Prostate gland (tissue), 2 donors: ENCODE measurements at places on chromosomes 4 and X. TPM values are rescaled to one million over a fixed set of nuclear protein-coding genes. Genes with fewer than 3 reads are reported as not detected.

GK gene
- 3.0 TPM for total RNA-seq

HTN3 gene
- not detected for total RNA-seq

ESX1 gene
- total RNA-seq = not detected

SHROOM4 gene
- total RNA-seq = 7.3 TPM

CCDC160 gene
- total RNA-seq = 2.5 TPM

GASK1B gene
- 20.2 TPM for total RNA-seq

RRAGB gene
- total RNA-seq = 27.6 TPM

ERVMER34-1 gene
- 1.4 TPM for total RNA-seq

NAA11 gene
- total RNA-seq = not detected

AVPR2 gene
- 2.5 TPM for total RNA-seq

MND1 gene
- 7.9 TPM for total RNA-seq

GPR78 gene
- total RNA-seq = 0.45 TPM

TEX11 gene
- total RNA-seq = 2.6 TPM

COL4A6 gene
- 16.7 TPM for total RNA-seq

RP2 gene
- 7.6 TPM for total RNA-seq

AASDH gene
- total RNA-seq = 18.5 TPM

F11 gene
- total RNA-seq = not detected

PRKG2 gene
- total RNA-seq = 5.2 TPM

SYN1 gene
- total RNA-seq = 4.1 TPM

PHOX2B gene
- not detected for total RNA-seq

PGRMC2 gene
- total RNA-seq = 44.5 TPM

SMR3B gene
- total RNA-seq = not detected

TRAM1L1 gene
- 5.3 TPM for total RNA-seq

TCEAL2 gene
- total RNA-seq = 1.6 TPM

OTUD6A gene
- total RNA-seq = not detected

GPR50 gene
- total RNA-seq = not detected

ATP1B4 gene
- total RNA-seq = not detected

PPP1R2C gene
- total RNA-seq = not detected

GPC4 gene
- total RNA-seq = 8.0 TPM

UGT2A3 gene
- not detected for total RNA-seq

CT45A3 gene
- not detected for total RNA-seq

TMEM144 gene
- 8.1 TPM for total RNA-seq

CBR4 gene
- total RNA-seq = 23.7 TPM

ADAMTS3 gene
- 0.36 TPM for total RNA-seq

PPP4R3C gene
- total RNA-seq = 0.91 TPM

RENBP gene
- 4.4 TPM for total RNA-seq

EMCN gene
- 15.3 TPM for total RNA-seq

VEGFD gene
- total RNA-seq = 1.4 TPM

MAGEB2 gene
- 29.5 TPM for total RNA-seq

POU3F4 gene
- not detected for total RNA-seq

FABP2 gene
- not detected for total RNA-seq

MTNR1A gene
- total RNA-seq = 1.3 TPM

PCDH18 gene
- total RNA-seq = 28.0 TPM

ANK2 gene
- total RNA-seq = 3.5 TPM

ADRA2C gene
- total RNA-seq = 28.6 TPM

KANTR gene
- total RNA-seq = 11.5 TPM

EGF gene
- total RNA-seq = 8.5 TPM

GLRB gene
- total RNA-seq = 12.7 TPM

SMC1A gene
- total RNA-seq = 35.4 TPM

RAB41 gene
- not detected for total RNA-seq

SMIM43 gene
- total RNA-seq = not detected

MAGEA4 gene
- total RNA-seq = not detected

PDCL2 gene
- total RNA-seq = not detected

TASL gene
- total RNA-seq = 0.18 TPM

ADAM29 gene
- 0.64 TPM for total RNA-seq

MAGEC2 gene
- total RNA-seq = not detected
